ENCODE measurements at places on chromosomes 7 and 10. TPM values are rescaled to one million over a fixed set of nuclear protein-coding genes. Genes with fewer than 3 reads are reported as not detected.

DNA sequence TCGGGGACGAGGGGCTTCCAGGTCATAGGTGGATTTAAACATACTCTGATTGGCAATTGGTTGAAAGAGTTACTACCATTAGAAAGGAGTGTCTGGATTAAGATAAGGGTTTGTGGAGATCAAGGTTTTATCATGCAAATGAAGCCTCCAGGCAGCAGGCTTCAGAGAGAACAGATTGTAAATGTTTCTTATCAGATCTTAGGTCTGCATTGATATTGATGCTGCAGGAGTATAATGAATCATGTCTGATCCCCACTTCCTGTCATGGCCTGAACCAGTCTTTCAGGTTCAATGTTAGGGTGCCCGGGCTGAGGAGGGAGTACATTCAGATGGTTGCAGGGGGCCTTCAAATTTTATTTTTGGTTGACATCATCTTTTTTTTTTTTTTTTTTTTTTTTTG is 51.4 kb downstream of the SH3PXD2A start:
- DNase-seq: no peak

Gene PSD
- total RNA-seq: 38.8 TPM

DNA sequence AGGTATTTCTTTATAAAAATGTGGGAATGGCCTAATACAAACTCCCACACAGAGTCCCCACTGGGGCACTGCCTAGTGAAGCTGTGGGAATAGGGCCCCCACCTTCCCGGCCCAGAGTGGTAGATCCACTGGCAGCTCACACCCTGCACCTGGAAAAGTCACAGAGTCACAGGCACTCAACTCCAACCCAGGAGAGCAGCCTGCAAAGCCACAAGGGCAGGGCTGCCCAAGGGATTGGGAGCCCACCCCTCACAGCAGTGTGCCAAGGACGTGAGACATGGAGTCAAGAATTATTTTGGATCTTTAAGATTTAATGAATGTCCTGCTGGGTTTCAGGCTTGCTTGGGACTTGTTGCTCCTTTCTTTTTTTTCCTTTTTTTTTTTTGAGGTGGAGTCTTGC is 5.3 kb upstream of the DNAJC12 start:
- no peak for DNase-seq

DNA sequence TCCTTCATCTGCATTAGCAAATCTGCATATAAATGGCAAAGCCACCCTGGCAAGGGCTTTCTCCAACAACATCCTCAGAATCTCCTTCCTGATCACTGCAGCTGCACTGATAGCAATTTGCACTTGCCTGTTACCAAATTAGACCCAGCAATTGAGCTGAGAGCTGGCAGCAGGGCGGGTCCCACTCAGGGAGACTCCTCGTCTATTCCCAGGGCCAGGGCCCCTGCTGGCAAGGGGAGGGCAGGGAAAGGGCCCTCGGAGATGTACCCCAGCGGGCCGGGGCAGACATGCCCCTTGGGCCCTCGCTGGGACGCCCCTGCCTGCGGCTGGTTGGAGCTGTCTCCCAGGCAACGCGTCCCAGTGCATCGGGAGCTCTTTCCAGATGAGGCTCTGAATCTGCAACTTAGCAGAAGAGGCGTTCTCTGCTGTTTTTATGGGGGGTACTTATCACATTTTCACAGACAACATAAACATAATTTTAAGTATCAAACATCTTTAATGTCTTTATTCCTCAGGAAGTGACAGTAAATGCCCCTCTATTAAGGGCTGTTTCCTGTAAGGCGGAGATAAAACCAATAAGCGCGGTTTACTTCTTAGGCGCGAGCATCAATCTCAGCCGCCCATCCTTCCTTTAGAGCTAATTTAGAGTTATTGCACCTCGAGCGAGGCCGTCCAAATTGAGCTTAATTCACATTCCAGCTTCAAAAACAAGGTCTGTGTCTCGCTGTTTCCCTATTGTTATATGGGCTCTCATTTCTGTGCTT is 249.0 kb upstream of the PPP2R2D start:
- DNase-seq: no peak

Gene SPOCK2
- 118 TPM for total RNA-seq

- no peak for DNase-seq
These were observed 176.1 kb downstream of the PRKG1 start for GRCh38 chr10:51250278-51250920.

DNA sequence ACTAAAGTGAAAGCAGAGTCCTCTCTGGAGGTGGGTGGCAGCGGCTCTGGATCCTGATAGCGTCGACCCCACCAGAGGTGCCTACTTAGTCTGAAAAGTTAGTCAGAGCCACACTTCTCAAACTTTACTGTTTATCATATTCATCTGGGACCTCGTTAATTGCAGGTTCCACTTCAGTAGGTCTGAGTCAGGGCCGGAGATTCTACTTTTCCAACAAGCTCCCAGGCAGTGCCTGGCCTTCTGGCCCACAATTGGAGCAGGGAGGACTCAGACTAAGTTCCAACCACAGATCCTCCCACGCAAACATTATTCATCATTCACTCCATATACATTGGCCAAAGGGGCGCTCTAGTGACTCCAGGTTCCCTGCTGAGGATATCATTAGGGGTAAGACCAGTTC is 78.1 kb downstream of the VSTM4 start:
- DNase-seq: no peak

GRCh38 chr7:151629713-151630272 is 110.1 kb upstream of the RHEB start:
- no peak for DNase-seq

DNA sequence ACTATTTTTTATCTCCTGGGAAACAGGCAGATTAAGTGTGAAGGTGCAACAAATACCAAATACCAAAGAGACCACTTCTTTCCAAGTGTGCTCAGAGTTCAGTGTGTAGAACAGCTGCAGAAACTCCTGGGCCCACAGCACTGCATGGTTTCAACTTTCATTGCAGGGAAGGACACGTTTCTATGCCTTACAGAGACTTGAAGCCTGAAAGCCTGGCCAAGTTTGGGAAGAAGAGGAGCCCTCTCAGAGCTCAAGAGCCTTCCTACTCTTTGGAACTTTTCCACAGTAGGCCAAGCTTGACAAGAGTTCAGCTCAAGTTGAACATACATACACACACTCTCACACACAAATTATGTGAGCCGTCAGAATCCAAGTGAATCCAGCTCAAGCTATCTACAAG is 2.5 kb downstream of the HOXA4 start:
- no peak for DNase-seq

Gene RBP4
- 2.5 TPM for total RNA-seq

GRCh38 chr7:105656922-105657521 is 75.7 kb upstream of the EFCAB10 start:
- no peak for DNase-seq

DNA sequence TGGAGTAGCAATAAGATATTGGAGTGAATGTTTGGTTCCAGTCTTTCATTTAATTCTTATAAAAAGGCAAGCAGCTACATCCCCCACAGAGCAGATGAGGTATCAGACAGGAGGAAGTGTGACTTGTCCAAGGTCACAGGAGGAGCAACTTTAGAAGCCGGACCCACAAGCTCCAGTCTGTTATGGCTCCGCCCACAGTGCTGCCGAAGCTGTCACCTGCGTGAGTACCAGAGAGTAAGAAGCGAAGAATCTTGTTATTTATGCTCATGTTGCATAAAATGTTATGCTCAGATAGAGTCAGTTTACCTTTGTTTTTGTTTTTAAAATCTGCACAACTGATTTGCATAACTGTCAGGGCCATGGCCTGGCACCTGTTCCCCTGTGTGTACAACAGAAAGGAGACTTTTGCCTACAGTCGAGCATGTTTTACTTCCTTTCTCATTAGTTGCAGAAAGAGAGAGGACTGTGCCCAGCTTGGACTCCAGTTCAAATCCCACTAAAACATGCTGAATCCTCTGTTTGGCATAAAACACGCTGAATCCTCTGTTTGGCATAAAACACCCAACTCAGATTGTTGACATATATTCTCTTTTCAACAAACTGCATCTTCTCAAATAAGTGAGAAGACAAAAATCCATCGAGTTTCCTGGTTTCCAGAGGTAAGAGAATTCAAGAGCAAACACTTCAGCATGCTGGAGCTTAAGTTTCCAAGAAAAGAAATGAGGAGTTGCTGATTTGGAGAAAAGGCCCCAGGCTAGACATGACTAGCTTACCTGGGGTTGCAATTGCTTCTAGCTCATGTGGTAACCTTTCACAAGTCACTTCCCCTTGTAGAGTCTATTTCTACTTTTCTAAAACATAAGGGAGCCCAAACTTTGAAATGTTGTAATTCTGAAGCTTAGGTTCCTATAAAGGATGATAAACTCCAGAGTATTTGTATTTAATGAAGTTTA is 409.8 kb upstream of the ZMIZ1 start:
- no peak for DNase-seq

DNA sequence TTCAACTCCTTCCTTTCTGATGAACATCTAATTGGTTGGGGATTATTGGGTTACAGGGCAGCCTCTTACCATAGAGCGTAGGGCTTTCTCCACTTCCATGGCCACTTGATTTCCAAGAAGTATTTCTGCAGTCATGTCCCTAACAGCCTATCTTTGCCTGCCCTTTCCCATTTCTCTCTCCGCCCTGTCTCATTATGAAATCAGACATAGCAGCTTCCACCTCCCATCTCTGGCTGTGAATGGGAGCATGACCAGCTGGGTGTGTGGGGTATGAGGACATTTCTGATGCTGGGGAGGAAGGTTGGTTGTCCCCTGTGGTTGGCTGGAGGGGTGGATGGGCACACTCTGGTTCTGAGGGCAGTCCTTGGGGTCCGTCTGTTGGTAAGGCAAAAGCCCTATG is 41.2 kb downstream of the ADCYAP1R1 start:
- no peak for DNase-seq

- no peak for DNase-seq
These were observed 37.3 kb downstream of the DNAH11 start for GRCh38 chr7:21580073-21580521.
